Caco-2 (cell line): ENCODE measurements at places on chromosomes 1 and 21. TPM values are rescaled to one million over a fixed set of nuclear protein-coding genes. Genes with fewer than 3 reads are reported as not detected.

DNA sequence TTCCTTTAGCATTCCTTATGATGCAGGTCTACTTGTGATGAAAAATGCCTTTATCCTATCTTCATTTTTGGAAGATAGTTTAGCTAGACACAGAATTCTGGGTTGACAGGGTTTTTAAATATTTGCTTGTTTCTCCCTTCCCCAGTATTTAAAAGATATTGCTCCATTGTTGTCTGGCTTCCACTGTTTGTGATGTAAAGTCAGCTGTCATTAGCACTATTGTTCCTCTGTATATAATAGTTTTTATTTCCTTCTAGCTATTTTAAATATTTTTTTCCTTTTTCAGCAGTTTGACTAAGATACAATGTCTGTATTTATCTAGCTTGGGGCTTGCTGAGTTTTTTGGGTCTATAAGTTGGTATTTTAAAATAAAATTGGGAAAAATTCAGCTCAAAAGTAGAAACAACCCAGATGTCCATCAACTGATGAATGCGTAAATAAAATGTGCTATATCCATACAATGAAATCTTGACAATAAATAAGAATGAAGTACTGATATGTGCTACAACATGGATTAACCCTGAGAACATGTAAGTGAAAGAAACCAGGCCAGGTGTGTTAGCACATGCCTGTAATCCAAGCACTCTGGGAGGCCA is 11.2 kb downstream of the IFT25 start:
- no peak for DNase-seq

DNA sequence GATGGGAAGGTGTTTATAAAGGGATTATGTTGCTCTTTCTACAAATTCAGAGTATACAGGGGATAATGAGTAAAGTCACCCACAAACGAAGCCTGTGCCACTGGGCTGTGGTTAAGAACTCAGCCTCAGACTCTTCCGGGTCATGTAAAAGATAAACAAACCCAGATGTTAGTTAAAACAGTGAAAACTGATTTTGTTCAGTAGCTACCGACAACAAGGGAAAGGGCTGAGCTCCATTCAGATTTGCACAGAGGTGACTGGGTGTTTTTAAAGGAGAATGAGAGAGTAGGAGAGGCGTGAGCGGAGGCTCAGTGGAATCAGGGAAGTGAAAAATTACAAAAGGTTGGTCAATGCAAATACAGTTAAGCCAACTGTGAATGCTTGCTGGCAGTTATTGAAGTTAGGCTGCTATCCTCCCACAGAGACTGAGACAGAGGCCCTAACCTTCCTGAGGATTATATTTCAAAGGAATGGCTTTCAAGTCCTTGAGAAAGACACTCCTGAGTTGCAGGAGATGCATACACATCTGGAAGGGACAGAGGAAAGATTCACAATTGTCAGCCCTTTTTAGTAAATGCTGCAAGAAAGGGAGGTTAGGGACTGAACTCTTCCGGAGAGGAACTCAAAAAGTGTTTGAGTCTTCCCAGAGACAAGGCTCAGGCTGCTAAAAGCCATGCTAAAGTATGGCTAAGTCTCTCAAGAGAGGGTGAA is 29.9 kb upstream of the SAMD13 start:
- peak; percentile 11 for DNase-seq

- DNase-seq: no peak
Observed at GRCh38 chr1:15417059-15417934, 7.6 kb downstream of the EFHD2 start.

Gene PGLYRP3
- total RNA-seq: not detected in 2 replicates

DNA sequence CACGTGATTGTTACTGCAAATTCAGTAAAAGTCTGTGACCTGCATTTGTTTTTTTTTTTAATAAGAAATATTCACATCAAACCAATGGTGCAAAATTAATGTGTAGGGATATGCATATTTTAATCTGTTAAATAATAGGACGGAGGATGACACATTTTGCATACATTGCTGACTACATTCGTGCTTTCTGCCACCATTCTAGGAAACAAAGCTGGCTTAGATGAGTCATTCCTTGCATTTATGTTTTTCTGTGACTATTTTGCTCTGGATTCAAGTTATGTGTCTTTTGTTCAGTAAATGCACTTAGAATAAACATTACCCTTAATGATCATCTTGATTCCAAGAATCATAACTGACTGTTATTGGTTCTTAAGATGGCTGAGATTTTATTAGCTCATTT is 23.9 kb upstream of the CYYR1 start:
- no peak for DNase-seq

DNA sequence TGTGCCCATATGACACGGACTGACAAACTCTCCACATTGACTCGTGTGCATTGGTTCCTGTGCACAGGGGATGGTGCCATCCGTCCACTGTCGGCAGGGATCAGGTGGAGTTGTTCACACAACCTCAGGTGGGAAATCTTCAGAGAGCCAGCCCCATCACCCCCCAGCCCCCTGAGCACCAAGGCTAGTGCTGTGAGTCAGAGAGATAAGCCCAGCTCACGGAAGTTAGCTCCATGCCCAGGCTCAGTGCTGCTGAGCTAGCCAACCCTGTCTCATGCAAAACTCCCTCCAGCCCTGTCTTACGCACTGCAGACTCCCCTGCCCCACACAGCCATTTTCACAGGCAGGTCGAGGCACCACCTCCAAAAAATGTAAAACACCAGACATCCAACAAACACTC is 139.0 kb upstream of the NGF start:
- DNase-seq: no peak

DNA sequence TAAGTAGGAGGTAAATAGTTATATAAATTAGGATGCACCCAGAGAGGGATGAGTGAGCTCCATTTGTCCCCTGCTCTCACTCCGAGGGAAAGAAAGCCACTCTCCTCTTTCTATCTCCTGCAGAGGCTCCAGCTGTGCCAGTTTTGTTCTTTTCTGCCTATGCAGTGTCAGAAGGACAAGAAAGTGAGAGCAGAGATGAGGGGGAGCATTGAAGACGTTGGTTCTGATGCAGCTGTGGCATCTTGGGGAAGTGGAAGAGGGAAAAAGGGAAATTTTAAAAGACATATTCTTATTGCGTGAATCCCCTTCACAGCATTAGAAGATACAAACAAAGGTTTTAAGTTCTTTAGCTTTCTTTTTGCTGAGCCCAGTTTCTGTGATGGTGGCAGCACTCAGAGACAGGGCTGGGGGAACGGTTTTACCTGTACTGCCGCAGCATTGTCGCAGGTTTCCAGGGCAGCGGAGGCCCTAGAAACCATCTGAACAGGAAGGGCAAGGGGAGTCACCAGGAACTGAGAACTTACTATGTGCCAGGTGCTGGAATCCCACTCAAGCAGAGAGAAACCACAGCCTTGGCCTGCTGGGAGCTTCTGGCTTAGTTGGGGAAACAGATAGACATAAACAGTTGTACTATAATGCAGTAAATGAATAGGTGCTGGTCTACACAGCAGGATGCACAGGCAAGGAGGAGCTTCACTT is 44.9 kb upstream of the USP24 start:
- DNase-seq: no peak

Gene KAZN
- total RNA-seq: 2.4 and 2.5 TPM in 2 replicates

DNA sequence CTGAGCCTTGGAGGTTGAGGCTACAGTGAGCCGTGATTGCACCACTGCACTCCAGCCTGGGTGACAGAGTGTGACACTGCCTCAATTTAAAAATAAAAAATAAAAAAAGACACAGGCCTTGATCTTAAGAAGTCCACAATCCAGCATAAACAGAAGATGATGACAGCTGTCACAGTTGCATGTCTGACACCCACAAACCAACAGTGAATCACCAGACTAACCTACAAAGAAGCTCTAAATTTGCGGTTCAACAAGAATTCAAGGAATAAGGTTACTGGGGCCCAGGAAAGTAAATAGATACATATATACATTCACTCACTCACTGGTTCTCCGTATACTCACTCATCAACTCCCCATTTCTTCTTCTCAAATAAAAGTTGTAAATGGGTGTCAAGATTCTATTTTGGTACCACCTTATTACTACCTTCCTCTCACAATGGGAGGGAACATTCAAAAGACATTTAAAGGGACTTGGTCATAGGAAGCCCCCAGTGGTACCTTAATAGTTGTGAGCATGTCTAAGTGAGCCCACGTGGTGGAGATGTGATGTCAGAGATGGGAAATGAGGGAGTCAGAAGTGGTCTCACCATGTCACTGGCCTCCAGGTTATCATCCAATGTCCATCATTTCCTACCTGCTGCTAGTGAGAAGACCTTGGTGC is 66.9 kb upstream of the PRDX6 start:
- DNase-seq: no peak

GRCh38 chr21:37829447-37829846 is 86.8 kb downstream of the KCNJ6 start:
- no peak for DNase-seq
